Activated CD4-positive, alpha-beta T cell treated with anti-CD3 and anti-CD28 coated beads for 1 hour (primary cell): ENCODE measurements at places on chromosomes 3 and 15.

DNA sequence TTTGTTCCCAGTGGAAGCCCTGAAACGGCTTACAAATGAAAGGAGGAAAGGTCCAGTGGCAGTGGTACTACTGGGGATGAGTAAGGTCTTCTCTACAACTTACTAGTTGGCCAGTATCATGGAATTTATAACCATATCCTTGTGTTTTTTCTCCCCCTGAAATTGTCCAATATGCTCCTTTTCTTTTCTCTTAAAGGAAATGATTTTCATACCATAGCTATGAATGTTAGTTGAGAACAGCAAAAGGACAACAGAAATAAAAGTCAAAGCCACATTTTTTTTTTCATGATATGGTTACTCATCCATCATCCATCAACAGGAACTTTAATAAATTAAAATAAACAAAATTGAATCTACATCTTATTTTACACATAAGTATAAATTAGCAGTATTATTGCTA, 450.4 kb downstream of the MFSD1 start:
- DNase-seq: no peak

DNA sequence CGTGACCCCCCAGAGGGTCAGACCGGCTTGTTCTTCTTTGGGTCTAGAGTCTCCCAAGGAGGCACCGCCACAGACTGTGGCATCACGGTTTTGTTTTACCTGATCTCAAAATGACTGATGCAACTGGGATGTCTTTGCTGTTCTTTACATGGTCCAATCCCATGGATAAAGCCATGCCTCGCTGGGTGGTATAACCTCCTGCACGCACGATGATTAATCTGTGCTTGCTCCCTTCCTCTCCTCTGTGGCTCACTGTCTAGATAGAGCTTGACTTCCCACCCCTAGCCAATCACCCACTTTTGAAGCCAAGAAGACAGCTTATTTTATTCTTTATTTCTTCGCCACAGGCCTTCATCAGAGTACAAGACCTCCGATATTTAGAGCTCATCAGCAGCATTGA, 36.6 kb upstream of the RHO start:
- DNase-seq: no peak

GRCh38 chr15:64686130-64686735, 89.2 kb downstream of the RBPMS2 start:
- no peak for DNase-seq

DNA sequence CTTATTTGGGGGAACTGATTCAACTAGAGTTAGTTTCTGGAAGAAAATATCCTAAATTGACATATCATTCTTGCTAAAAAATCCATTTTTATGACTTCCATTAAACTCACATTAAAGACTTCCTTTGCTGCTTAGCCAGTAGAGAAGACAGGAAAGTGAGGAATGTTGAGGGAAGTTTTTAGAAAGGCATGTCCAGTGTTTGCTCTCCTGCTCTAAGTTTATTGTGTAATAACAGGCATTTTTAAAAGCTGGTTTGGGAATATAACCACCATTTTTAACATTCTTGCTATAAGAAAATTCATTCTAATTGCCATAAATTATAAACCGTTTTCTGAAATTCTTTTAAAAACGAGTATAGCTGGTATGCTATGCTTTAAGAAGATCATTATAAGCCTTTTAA, 428.0 kb downstream of the RAP2B start:
- no peak for DNase-seq

DNA sequence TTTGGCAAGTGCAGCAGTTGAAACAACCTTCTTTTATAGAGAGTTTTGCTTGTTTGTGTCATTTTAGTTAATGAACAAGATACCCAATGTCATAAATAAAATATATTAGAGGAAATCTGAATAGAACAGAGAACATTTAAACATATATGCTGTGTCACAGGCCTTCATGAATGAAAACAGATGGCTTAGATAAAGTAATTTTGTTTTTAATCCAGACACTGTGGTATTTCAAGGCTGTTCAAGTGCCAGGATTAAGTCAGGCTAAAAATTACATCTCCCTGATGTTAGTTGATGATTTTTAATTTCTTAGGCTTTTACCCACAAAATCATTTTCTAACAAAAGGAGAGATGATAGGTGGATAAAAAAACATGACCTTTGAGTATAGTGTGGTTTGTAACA, 4.9 kb upstream of the ACKR4 start:
- DNase-seq: no peak
